ENCODE measurements at places on chromosomes 1 and 21.

- DNase-seq, result no peak
Measured at GRCh38 chr1:238360474-238360873, 469.8 kb upstream of the ZP4 start.

- DNase-seq, result no peak
Measured at GRCh38 chr1:16717336-16718098, 22.8 kb upstream of the RNU1-4 start.

DNA sequence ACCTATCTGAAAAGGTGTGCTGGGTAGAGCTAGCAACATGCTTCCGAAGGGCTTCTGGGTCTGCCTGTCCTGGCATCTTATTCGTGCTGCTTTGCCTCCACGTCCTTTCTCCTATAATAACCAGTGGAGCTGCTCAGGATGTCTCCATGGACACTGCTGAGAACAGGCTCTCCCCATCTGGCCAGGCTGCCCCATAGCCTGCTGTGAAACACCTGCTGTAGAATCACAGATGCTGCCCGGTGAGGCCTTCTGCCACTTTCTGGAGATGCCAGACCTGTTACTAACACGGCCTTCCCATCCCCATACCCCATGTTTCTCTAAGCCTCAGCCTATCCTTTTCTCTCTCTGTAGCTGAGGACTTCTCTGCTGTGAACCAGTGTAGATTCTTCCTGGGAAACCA is 120.5 kb downstream of the IER5 start:
- no peak for DNase-seq

DNA sequence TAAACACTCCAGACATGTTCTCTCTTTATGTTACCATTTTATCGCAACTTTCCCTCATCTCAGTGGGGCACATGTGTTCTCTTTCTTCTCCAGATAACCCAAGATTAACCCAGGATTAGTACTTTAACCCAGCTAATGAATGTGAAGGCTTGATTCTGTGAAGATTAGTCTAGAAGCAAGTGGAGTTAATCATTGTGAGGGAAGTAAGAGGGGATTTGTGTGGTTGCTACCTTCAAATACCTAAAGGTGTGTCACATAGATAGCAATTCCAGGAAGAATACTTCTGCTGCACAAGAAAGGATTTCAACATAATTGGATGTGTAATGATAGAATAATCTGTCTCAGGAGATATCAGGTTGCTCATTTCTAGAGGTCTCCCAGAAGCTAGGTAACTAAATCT is 327.1 kb downstream of the PBX1 start:
- DNase-seq, result no peak
